ENCODE measurements at places on chromosomes 5 and 9. TPM values are rescaled to one million over a fixed set of nuclear protein-coding genes. Genes with fewer than 3 reads are reported as not detected.

MTAP gene
- total RNA-seq, result 17.4 TPM

DNA sequence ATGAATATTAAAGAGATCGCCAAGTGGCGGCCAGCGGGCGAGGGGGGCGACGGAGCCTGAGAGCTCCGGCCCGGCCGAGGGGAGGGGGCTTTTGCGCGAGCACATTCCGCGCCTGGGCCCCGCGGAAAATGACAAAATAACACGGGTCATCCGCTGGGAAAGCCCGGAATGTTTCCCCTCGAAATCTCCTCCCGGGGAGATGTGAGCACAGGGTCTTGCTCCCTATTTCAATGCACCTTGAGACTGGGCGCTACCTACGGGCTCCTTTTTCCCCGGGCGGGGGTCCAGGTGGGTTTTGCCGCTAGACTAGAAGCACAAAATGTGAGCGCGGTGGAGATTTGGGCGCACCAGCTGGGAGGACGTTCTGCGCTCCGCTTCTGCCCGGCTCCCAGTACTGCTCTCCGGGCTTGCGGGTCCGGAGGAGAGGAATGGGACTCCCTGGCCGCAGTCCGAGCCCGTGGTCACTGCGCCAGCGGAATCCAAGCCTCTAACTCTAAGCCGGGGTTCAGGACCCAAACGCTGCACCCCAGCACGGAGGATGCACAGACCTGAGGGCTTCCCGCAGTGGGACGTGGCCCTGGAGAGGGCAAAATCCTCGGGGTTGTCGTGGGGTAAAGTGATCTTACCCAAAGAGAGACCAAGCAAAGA is 2.8 kb upstream of the PRDM12 start:
- DNase-seq, result no peak

DNA sequence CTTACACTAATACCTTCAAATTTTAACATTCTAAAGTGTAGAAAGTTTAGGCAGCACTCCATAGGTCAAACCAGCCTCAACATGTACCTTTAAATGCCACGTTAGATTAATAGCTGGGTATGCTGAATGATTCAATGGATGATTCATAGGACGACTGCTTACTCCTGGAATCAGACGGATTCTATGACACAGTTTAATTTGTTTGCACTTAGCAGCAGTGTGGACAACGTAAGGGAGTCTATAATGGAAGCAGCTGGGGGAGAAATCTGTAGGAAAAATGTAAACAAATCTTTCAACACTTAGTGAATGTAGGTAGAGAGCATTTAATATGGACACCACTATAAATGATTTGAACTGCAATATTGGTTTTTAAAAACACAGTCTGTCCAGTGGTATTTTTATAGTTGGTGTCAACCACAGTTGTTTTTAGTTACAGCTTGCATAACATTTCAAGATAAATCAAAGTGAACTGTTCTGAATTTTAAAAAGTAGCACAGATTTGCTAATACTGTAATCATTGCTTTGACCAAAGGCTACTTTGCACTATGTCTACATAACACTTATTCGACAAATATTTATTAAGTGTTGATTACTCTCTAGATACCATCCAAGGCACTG is 701.5 kb upstream of the MEF2C start:
- DNase-seq, result no peak

DNA sequence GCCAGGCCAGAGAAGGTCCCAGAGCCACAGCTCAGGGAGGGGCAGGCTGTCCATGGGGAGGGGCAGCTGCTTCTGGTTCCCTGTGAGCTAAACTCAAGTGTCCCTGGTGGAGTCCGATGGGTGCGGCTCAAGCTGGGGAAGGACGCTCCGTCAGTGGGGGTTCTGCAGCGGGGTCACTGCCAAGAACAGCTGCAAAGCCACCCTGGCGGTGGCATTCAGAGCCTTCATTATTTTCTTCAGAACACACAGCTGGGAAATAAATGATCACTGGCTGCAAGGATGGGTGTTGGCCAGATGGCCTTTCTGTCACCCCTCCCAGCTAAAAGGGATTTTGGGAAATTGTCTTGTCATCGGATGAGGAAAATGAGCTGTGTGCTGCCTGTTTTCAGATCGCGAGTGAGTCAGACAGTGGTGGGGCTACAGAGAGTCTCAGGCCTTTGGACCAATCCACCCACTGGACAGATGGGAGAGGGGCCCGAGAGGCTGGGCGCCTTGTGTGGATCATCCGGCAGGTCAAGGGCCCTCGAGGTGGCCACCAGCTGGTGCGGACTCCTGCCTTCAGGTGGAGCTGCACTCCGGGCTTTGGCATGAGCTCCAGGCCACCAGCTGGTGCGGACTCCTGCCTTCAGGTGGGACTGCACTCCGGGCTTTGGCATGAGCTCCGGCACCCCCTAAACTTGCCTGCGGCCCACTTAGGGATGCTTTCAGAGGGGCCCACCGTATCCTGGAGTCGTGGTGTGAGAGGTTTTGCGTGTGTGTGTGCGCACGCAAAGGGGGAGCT is 17.9 kb upstream of the GFPT2 start:
- no peak for DNase-seq

DNA sequence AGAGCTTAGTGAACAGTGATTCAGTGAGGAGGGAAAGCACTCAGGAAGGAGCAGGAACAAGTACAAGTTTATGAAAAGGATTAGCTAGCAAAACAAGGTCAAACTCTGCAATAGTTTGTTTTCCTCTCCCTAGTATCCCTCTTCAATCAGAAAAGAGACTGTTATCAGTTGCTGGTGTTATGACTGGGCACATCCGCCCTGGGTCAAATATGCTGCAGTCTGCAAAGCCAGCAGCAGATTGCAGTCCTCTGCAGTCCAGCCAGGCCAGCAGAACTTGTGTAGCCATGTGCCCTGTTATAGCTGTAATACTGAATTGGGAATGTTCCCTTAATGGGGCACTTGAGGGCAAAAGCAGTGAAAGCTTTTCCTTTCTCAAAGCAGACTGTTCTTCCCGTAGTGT is 12.0 kb downstream of the PCDHAC2 start:
- DNase-seq, result no peak

ARL14EPL gene
- total RNA-seq, result not detected

DNA sequence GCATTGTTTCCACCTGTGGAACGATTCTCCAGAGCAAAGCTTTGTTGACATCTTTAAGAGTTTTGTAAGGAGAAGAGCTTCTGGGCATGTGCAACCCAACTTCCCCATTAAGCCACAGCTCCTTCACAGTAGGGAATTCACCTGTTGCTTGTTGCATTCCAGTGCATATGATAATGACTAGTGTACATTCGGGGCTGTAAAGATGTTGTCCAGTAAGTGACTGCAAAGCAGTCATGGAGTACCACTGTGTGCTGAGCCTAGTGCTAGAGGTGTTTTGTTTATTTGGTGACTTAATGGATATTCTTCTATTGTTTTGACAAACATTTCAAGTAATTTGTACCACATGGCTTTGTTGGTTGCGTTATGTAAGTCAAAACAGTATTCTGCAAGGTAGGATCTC is 12.8 kb downstream of the UGCG start:
- DNase-seq, result no peak

DNA sequence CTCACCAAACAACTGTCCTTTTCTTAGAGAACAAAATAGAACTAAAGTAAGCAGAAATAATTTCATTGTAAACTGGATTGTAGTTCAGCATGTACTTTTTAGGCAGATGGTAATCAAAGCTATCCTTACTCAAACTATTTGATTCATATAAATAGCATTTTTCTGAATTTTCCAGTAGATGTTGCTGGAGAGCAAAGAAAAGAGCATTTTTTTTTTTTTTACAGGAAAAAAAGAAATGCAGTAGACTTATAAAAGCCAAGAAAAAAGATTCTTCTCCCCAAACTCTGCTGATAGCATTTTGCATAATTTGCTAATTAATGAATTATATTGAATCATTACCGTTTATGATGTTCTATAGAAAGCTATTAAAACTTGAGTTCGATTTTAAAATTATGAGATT is 715.3 kb upstream of the WWC1 start:
- no peak for DNase-seq

DNA sequence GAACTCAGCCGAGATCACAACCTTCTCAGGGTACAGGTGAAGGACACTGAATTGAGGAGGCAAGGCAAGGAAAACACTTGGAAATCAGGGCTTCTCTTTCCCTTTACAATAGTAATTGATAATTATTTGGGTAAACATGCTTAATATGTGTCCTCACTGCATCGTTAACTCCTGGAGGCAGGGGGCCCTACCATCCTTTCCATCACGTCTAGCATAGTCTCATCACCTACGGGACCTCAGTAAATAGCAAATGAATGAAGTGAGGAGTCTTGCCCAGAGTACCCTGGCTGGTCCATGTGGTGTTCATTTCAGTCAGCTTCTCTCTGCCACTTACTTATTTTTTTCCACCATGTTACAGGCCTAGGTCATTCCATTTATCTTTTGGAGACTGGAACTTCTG is 2.3 kb downstream of the F2RL1 start:
- DNase-seq, result no peak

Data from G401 (cell line).